Activated CD4-positive, alpha-beta T cell treated with anti-CD3 and anti-CD28 coated beads, Interleukin-2, amount 10 ng/mL, durations not matched to agents 7 days and 5 days (primary cell): ENCODE measurements at places on chromosomes 5 and 9. TPM values are rescaled to one million over a fixed set of nuclear protein-coding genes. Genes with fewer than 3 reads are reported as not detected.

- no peak overlapping the region for H3K4me3 ChIP-seq
- DNase-seq: no peak
- H3K27me3 ChIP-seq: peaks cover 3% of the 10 kb centered on the region
- H3K36me3 ChIP-seq: no peaks in the 10 kb centered on the region
Observed at GRCh38 chr9:27437652-27438373, 86.3 kb upstream of the IFNK start.

DNA sequence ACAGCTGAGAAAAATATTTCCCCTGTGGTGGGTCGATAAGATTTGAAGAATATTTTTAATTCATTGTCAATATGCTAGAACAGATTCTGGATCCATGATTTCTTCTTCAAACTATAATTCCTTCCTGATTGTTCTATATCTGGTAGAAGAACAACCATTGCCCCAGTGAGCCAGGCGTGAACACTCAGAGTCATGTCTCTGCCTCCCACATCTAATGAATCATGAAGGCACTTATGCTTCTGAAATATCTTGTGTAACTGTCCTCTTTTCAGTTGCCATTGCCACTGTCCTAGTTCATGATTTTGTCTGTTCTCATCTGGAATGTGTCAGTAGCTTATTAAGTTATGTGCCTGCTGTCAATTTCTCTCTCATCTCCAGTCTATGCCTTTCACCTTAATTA is 40.0 kb downstream of the GABRG2 start:
- no peak overlapping the region for H3K27ac ChIP-seq
- no peaks in the 10 kb centered on the region for H3K27me3 ChIP-seq
- H3K36me3 ChIP-seq: no peaks in the 10 kb centered on the region
- no peak overlapping the region for H3K4me3 ChIP-seq

GRCh38 chr9:4497855-4498254 is 7.6 kb downstream of the SLC1A1 start:
- H3K27me3 ChIP-seq: peaks cover 25% of the 10 kb centered on the region
- H3K27ac ChIP-seq: no peak overlapping the region
- no peak overlapping the region for H3K4me3 ChIP-seq
- no peaks in the 10 kb centered on the region for H3K36me3 ChIP-seq

AGXT2 gene
- not detected for total RNA-seq

DOCK8 gene
- total RNA-seq: 283 TPM
